ENCODE measurements at places on chromosomes 3 and 15.

- DNase-seq, result no peak
Observed at GRCh38 chr15:87846746-87847145, 409.8 kb downstream of the NTRK3 start.

GRCh38 chr3:100140976-100141375 lies 26.7 kb upstream of the FILIP1L start:
- DNase-seq, result no peak

DNA sequence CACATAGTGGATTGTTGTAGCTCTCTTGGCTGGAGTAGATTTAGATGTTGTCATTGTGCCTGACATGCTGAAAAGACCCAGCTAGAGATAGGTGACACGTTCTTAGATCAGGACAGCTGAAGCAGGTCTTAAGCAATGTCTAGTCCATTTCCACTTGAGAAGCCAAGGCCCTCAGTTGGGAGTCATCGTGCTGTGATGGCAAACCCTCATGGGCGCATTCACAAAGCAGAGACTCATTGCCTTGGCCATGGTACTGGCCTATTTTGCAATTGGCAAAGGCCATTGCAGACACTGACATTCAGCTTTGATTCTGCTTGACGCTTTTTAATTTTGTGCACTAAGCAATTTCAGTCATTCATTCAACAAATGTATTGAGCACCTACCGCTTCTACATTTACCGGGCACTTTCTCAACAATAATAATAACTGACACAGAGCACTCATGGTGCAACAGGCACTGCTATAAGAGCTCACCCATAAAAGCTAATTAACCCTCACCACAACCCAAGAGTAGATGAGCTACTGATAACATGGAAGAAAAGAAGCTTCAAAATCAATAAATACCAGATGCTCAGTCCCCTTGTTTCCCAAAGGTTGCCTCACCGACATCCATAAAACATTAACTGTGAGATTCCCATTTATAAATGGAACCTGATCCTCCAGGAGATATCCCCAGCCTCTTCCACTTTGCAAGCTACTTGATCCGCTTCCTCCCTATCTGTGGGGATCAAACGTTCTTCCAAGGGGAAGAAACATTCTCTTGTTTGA lies 200.1 kb downstream of the TLE3 start:
- DNase-seq, result no peak

DNA sequence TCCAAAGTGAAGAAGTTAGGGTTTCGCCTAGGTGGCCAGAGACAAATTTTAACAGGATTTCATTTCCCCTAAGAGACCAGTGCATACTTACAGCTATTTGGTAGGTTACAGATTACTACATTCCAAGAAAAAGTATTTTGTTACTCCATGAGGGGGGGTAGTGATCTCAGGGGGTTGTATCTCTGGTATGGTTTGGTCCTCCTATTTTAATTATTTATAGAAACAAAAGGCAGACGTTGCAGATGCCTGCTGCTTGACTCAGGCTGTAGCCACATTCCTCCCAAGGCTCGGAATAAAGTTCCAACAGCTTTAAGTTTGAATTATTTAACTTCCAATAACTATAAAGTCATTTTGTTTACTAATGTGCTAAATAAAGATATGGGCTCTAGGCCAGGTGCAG lies 1.3 kb upstream of the TRIM59 start:
- no peak for DNase-seq

GRCh38 chr3:59540696-59541095 lies 490.9 kb upstream of the CFAP20DC start:
- no peak for DNase-seq

DNA sequence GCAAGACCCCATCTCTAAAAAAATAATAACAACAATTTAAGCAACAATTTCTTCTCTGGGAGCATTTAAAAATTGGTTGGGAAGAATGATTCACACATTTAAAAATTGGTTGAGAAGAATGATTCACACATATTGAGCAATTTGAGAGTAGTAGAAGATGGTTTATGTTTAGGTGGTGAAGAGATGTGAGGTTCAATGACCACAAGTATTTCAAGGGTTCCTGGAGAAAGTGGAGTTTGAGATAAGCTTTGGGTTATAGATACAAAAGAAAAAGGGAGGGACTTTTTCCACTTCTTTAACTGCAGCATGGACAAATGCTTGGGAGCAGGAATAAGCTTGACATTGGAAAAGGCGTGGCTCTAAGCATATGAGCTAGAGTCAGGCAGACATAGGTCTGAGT lies 145.7 kb upstream of the NPHP3 start:
- DNase-seq, result no peak

DNA sequence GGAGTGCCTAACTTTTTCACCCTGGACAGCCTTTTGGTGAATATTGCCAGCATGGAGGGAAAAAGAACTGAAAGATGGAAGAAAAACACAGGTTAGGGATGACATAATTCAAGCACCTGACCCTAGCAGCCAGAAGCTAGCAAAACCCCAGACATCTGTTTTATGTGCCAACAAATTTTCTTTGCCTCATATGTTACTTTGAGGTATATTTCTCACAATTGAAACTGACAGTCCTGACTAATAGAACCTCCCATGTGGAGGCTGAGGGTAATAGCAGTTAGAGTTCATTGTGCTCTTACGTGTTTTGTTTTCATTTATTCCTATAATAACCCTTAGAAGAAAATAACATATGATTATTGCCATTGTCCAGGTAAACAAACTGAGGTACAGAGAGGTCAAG lies 71.5 kb upstream of the SLC25A26 start:
- no peak for DNase-seq

DNA sequence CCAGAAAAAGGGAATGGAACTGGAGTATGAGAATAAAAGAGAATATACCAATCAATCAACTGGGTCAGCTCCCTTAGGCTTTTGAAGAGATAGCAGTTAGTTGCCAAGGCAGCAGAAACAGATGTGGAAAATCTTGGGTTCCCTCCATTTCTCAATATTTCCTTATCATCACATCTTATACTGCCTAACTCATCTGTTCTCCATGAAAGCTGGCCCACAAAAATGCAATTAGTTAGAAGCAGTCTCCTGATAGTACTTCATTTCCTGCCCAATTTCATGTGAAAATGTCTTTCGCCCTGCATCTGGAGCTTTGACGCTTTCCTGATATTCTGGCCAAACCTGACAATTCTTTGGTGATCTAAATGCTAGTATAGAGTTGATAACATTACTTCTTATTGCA lies 30.1 kb upstream of the SPTSSB start:
- no peak for DNase-seq

GRCh38 chr3:158765518-158766205 lies 33.4 kb upstream of the RARRES1 start:
- no peak for DNase-seq

- DNase-seq, result no peak
Observed at GRCh38 chr3:1007866-1008265, 85.0 kb upstream of the CNTN6 start.

- DNase-seq, result no peak
Observed at GRCh38 chr3:119669906-119670570, 7.2 kb downstream of the COX17 start.

GRCh38 chr3:72157748-72158638 lies 373.0 kb upstream of the PROK2 start:
- peak; percentile 54 for DNase-seq

GRCh38 chr3:153595186-153595815 lies 433.3 kb downstream of the RAP2B start:
- no peak for DNase-seq

DNA sequence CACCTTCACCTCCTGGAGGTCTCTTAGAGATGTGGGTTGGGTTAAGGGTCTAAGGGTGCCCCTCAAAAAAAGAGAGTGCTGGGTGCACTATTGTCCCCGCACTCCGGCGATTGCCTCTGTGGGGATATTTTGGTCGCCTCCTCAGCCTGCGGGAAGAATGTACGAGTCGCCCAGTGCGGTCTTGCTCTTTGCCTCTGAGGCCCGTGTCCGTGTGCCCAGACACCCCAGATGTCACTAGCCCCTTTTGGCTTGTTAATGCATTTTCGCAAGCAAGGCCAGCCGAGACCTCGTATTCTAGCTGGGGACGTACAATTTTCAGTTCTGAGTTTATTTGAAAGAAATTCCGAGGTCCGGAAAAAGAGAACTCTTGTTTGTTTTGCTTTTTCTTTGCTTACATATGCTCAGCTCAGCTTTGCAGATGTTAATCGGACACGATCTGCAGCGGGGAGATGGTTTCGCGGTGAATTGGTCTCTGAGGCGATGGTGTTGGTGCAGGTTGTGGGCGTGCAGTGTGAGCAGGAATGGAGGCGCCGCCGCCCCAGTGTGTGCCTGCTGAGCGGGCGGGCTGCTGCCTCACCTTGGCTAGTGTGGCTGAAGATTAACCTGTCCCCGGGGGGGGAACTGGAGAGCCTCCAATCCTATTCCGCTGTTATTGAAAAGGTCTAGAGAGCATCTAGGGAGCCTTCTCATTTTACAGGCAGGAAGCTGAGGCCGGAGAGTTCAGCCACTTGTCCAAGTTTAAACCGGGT lies 1.4 kb downstream of the ST6GAL1 start:
- DNase-seq, result peak; percentile 29

GRCh38 chr3:72625602-72626337 lies 222.5 kb downstream of the SHQ1 start:
- DNase-seq, result no peak

- DNase-seq, result no peak
Observed at GRCh38 chr3:84980011-84980410, 21.2 kb downstream of the CADM2 start.

DNA sequence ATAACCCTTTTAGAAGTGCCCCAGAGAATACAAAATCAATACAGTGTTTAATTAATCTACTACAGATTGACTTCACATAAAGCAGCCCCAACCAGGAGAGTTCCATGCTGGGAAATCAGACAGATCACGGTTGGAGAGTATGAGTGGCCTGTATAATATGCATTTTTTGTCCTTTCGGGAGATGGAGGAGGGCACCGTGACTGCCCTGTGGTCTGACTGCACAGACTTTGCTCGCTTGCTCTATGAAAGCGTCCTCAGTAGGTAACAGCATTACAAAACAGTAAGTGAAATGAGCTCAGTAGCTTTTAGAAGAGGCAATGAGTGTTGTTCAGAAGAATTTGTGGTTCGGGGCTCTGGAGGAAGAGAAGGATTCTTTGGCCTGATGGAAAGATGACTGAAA lies 34.2 kb upstream of the SKIL start:
- no peak for DNase-seq

- DNase-seq, result no peak
Observed at GRCh38 chr3:27345959-27346865, 23.0 kb downstream of the NEK10 start.

GRCh38 chr3:34727700-34728099 lies 911.6 kb upstream of the ARPP21 start:
- no peak for DNase-seq

DNA sequence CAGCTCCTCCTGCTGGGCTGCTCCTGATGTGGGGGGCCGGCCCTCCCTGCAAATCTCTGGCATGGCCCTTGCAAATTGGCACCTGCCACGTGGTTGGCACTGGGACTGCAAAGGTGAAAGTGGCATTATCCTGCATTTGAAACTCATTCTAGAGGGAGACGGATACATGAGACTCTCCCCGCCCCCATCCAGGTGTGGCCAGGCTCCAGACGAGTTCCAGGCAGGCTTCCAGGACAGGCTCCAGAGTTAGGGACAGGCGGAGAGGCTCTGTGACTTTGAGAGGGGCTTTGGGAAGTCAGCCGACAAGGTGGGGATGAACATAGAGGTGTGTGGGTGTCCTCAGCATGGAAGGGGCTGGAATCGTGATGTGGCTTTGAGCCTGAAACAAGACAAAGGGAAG lies 178.5 kb downstream of the APBA2 start:
- no peak for DNase-seq

DNA sequence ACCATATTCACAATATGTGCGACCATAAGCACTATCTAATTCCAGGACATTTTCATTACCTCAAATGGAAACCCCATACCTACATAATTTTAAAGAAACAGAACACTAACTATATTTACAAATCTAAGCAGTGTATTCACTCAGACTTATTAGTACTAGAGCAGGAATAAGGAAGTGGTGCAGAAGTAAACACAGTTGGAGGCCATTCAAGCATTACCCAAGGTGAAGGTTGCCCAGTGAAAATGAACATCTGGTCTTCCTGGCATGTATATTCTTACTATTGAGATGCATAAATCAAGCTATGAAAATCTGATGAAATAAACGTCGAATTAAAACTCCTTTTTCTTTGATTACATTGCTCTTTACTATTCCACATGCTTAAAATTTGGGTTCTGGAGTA lies 78.9 kb upstream of the TTC14 start:
- no peak for DNase-seq

DNA sequence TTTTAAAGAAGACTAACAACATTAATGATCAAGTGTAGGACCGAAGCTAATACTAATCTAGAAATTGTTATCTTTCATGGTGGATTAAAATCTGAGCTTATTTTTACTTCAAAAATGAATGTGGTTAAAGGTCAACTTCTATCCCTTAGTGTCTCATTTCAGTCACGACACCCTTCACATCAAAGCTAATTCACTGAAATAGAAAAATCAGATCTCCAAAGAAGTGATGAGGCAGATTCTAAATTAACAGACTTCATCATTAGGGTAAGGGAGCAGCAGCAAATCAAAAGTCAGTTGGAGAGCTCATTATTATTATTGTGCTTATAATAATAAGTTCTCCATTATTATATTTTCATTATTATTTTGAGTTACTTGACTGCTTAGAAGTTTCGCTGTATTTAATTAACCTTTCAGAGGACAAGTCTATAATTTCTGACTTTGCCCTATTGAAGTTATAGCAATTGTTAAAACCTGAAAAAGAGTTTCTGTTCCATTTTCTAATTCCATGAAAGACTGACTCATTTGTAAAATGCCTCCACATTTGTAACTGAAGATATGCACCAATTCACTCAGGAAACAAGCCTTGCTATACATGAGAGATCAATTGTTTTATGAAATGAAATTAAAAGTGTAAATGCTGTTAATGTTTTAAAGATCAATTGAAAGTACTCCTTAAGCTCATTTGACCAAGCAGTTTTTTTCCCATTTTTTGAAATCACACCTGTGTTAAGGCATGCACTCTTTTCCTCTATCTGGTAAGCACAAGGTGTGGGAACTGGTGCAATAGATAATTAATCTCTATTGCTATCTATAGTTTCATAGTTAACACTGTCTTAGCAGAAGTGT lies 23.1 kb upstream of the CMC1 start:
- DNase-seq, result no peak

GRCh38 chr3:32438596-32439344 lies 47.1 kb downstream of the CMTM7 start:
- DNase-seq, result peak; percentile 71

DNA sequence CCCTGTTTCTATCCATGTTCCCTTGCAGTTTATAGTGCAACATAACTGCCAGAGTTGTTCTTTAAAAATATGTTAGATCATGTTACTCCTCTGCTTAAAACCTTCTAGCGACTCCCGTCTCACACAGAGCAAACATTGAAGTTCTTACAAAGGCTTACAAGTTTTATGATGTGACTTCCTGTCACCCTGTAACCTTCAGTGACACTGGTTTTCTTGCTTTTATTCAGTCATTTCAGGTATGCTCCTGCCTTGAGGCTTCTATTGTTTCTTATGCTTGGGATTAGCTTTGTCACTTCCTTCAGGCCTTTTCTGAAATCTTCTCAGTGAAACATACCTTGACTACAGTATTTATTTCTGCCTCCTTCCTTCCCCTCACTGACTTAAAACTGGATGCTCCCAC lies 252.1 kb downstream of the DOCK3 start:
- no peak for DNase-seq
